WTC11 (cell line): ENCODE measurements at places on chromosomes 2 and 18. TPM values are rescaled to one million over a fixed set of nuclear protein-coding genes. Genes with fewer than 3 reads are reported as not detected.

- H3K27me3 ChIP-seq: no peaks in the 10 kb centered on the region
- no peaks in the 10 kb centered on the region for H3K36me3 ChIP-seq
- H3K4me1 ChIP-seq: no peaks in the 10 kb centered on the region
- DNase-seq: no peak
- no peak overlapping the region for H3K27ac ChIP-seq
Observed at GRCh38 chr2:104321116-104321795, 532.7 kb upstream of the POU3F3 start.

- peaks cover 4% of the 10 kb centered on the region for H3K36me3 ChIP-seq
- H3K27ac ChIP-seq: no peak overlapping the region
- no peaks in the 10 kb centered on the region for H3K27me3 ChIP-seq
- H3K4me1 ChIP-seq: peaks cover 9% of the 10 kb centered on the region
- DNase-seq: no peak
Observed at GRCh38 chr2:236485519-236485918, 84.1 kb upstream of the ACKR3 start.

GRCh38 chr18:52679354-52679753, 339.4 kb downstream of the DCC start:
- H3K4me3 ChIP-seq: no peak overlapping the region
- peaks cover 33% of the 10 kb centered on the region for H3K4me1 ChIP-seq
- DNase-seq: no peak
- no peak overlapping the region for H3K27ac ChIP-seq

DNA sequence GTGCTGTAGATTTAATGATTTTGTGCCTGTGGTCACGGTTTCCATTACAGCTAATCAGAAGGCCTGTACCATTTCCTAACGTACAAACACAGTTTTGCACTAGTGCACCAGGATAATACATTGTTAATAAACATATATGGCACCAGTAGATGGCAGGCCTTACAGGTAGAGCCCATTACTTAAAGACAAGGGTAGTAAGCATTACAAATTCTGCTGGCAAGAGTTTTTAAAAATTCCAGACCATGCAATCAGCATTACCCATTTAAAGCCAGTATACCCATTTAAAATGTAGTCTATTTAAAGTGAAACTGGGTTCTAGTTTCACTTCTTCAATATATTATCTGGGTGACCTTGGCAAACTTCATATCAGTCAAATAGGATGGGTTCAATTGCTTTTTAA, 224.2 kb downstream of the NUP35 start:
- no peak overlapping the region for H3K27ac ChIP-seq
- H3K4me1 ChIP-seq: peaks cover 29% of the 10 kb centered on the region
- no peaks in the 10 kb centered on the region for H3K27me3 ChIP-seq
- H3K4me3 ChIP-seq: no peak overlapping the region
- no peaks in the 10 kb centered on the region for H3K36me3 ChIP-seq
- DNase-seq: no peak

DNA sequence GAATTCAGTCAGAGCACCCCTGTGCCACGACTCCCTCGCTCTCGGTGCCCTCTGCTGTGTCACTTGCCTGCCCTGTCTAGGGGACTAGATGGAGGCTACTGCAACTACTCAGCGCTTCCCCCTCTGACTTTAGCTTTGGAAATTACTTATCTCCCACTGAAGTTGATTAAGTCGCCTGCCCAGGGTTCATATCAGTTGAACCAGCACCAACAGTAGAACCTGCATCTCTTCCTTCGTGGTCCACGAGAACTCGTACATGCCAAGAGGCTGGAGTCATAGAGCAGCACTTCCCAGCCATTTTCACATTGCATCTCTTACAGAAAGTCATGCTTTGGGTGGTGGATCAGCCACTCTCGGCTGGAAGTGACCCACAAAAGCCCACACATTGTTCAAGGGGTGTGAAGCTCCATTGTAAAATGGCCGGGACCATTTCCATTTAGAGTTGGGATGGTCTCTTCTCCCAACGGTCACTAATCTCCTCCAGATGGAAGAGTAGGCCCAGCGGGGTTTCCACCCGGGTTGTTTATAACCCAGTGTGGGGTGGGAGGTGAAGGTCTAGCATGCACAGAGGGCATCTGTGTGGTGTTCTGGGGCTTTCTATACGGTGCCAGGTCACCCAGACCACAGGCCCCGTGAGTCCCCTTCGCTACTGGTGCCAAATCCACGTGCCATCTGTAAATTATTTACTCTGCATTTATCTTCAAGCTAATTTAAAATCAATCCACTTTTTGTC, 38.0 kb downstream of the STEAP3 start:
- DNase-seq: no peak
- peaks cover 4% of the 10 kb centered on the region; the same call in 1 of the 2 replicates for H3K36me3 ChIP-seq
- H3K27ac ChIP-seq: no peak overlapping the region
- H3K4me3 ChIP-seq: no peak overlapping the region
- no peaks in the 10 kb centered on the region for H3K27me3 ChIP-seq

GRCh38 chr18:10284540-10285282, 169.7 kb upstream of the APCDD1 start:
- H3K36me3 ChIP-seq: peaks cover 11% of the 10 kb centered on the region
- H3K4me3 ChIP-seq: no peak overlapping the region
- peaks cover 8% of the 10 kb centered on the region for H3K27me3 ChIP-seq
- H3K27ac ChIP-seq: no peak overlapping the region
- DNase-seq: no peak
- H3K4me1 ChIP-seq: peaks cover 38% of the 10 kb centered on the region

CRYBA2 gene
- not detected in 3 replicates for total RNA-seq

GRCh38 chr2:22950431-22950830, 434.5 kb upstream of the KLHL29 start:
- H3K4me1 ChIP-seq: peaks cover 37% of the 10 kb centered on the region
- H3K27me3 ChIP-seq: no peaks in the 10 kb centered on the region
- H3K27ac ChIP-seq: no peak overlapping the region
- no peak for DNase-seq
- peaks cover 6% of the 10 kb centered on the region; the same call in 1 of the 2 replicates for H3K36me3 ChIP-seq

GRCh38 chr2:216006164-216006663, 7.1 kb downstream of the MREG start:
- H3K27ac ChIP-seq: peak overlapping the region; percentile 63
- H3K4me1 ChIP-seq: peaks cover 56% of the 10 kb centered on the region
- peak overlapping the region; percentile 8; the same call in 1 of the 2 replicates for H3K4me3 ChIP-seq
- H3K36me3 ChIP-seq: peaks cover 2% of the 10 kb centered on the region
- H3K27me3 ChIP-seq: no peaks in the 10 kb centered on the region

- no peak overlapping the region for H3K4me3 ChIP-seq
- H3K4me1 ChIP-seq: no peaks in the 10 kb centered on the region
Observed at GRCh38 chr2:212005085-212005671, 533.4 kb downstream of the ERBB4 start.

OSBPL6 gene
- 7.4 to 9.2 TPM (median 8.3 TPM) in 3 replicates for total RNA-seq

GRCh38 chr18:56696966-56697365, 45.8 kb downstream of the WDR7 start:
- no peaks in the 10 kb centered on the region for H3K36me3 ChIP-seq
- DNase-seq: no peak
- H3K4me1 ChIP-seq: no peaks in the 10 kb centered on the region
- H3K27ac ChIP-seq: no peak overlapping the region
- H3K27me3 ChIP-seq: no peaks in the 10 kb centered on the region
- no peak overlapping the region for H3K4me3 ChIP-seq

- H3K27ac ChIP-seq: no peak overlapping the region
- H3K4me3 ChIP-seq: no peak overlapping the region
- peaks cover 12% of the 10 kb centered on the region for H3K4me1 ChIP-seq
Observed at GRCh38 chr2:232623768-232624765, 9.3 kb upstream of the EFHD1 start.

- peaks cover 14% of the 10 kb centered on the region for H3K4me1 ChIP-seq
- no peaks in the 10 kb centered on the region for H3K36me3 ChIP-seq
- no peak for DNase-seq
- H3K4me3 ChIP-seq: no peak overlapping the region
- no peak overlapping the region for H3K27ac ChIP-seq
- H3K27me3 ChIP-seq: peaks cover 15% of the 10 kb centered on the region
Observed at GRCh38 chr2:9089831-9090230, 86.3 kb upstream of the MBOAT2 start.

SERPINB12 gene
- not detected in 3 replicates for total RNA-seq

TWSG1 gene
- 18.2 to 19.3 TPM (median 18.3 TPM) in 3 replicates for total RNA-seq
